NCI-H1092 (cell line): ENCODE measurements at places on chromosomes 1 and 21.
A peak's percentile ranks its signal among the peaks of the same experiment; 100 is the strongest.

- no peak for DNase-seq
These were observed 181.6 kb downstream of the RASAL2 start for GRCh38 chr1:178275553-178275952.

DNA sequence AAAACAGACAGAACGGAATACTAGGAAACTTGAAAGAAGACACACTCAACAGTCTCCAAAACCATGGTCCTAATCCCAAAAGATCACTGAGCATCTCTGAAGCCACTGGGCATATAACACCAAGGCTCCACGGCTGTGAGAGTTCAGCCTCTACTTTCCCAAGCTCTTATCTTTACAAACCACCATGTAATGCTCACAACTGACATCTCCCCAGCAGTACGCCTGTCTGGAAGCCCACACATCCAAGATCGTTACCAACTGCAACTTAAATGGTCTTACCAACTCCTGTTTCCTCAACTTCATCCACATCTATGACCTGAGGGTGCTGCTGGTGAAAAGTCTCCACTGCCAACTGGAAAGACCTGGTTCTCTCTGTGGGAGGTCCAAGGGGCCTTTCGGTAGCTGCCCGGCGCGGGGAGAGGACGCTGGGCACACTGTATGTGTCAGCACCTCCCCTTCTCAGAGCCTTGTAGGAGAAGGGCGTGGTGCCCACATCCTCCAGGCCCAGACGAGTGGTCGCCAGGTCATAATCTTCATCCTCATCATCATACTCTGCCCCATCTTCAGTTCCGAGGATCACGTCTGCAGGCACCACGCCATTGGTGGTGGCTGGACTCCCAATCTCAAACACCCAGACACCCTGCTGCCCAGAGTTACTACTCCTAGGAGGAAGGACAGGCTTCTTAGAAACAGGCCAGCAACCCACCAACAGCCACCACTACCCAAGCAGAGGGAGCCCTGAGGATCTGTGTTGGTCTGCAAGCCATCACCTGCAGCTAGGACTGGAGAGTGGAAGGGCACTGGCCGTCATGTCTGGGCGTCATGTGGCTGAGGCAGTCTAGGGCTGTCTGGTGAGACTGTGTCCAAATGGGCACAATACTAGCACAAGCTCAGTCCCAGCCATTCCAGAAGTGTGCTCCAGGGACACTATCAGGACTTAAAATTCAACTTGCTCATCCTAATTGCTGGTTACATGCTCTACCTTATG is 23.0 kb downstream of the NID1 start:
- no peak for DNase-seq

GRCh38 chr1:11132563-11133293 is 33.1 kb upstream of the EXOSC10 start:
- DNase-seq, result no peak

- DNase-seq, result peak; percentile 69
These were observed 124.4 kb upstream of the CACYBP start for GRCh38 chr1:174875306-174875705.

DNA sequence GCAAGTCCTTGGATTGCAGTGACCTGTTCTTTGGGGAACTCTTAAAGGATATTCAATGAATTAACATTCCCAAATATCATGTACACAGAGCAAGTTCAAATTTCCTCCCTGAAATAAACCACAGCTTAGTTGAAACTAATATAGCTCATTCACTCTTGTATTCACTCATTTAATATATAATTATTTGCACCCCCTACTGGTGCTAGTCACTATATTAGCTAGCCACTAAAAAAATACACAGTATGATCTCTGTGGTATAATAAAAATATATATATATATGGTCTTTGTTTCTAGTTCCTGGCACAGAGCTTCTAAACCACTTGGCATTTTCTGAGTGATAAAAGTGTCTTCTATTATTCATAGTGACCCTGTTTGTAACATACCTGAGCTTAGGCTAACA is 177.3 kb upstream of the LYPLAL1 start:
- DNase-seq, result no peak

- no peak for DNase-seq
These were observed 2.3 kb downstream of the VASH2 start for GRCh38 chr1:212952641-212952976.

GRCh38 chr1:166120281-166120680 is 46.5 kb downstream of the FAM78B start:
- no peak for DNase-seq

- DNase-seq, result no peak
These were observed 351 bp downstream of the MIXL1 start for GRCh38 chr1:226223786-226224244.

GRCh38 chr21:37270576-37271365 is 3.6 kb upstream of the VPS26C start:
- DNase-seq, result no peak

DNA sequence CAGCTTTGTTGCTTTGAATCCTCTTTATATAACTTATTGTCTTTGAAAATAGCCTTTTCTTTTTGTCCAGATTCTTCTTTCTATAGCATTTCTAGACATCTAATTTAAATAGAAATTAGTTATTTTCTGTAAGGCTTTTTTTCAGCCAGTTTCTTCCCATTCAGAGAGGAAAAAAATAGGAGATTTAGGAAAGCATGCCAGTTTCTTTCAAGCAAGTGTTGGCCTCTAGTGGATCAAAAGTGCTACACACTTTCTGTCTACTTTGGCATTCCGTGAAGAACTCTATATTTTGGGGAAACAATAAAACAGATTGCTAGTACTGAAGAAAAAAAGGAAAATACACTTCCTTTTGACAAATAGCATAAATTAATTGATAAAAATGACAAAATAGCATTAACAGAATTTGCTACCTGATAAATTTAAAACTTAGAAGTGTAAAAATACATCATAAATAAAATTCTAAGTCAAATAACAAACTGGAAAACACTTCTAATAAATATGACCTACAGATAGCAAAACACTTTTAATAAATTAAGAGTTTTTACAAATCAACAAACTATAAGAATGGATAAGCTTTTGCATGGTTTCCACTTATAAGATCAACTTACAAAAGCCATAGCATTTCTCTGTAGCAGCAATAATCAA is 13.1 kb upstream of the EXO1 start:
- peak; percentile 12 for DNase-seq

DNA sequence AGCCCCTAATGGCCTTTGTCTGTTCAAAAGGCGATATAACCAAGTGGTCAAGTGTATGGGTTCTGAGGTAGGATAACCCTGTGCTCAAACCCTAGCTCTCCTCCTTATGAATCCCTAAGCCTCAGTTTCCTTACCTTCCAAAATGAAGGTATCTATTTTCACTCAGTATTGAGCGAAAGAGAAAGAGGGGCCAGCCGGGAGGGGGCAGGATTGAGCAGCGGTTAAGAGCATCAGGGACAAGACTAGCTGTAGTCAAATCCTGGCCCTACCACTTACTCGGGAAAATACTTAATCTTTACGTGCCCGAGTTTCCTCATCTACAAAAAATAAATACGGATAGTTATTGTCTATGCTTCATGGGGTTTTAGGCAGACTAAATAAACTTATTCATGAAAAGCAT is 25.7 kb downstream of the LY9 start:
- no peak for DNase-seq

- no peak for DNase-seq
These were observed 357.1 kb downstream of the BARHL2 start for GRCh38 chr1:90359994-90360393.

GRCh38 chr1:234918961-234919761 is 209.5 kb downstream of the TOMM20 start:
- no peak for DNase-seq

GRCh38 chr1:41533731-41534080 is 49.2 kb upstream of the EDN2 start:
- no peak for DNase-seq

- no peak for DNase-seq
These were observed 7.4 kb downstream of the BTBD8 start for GRCh38 chr1:92087542-92087941.

- no peak for DNase-seq
These were observed 205.2 kb downstream of the GRIK3 start for GRCh38 chr1:36829066-36829465.

- no peak for DNase-seq
These were observed 25.7 kb upstream of the LDLRAP1 start for GRCh38 chr1:25517476-25518394.

DNA sequence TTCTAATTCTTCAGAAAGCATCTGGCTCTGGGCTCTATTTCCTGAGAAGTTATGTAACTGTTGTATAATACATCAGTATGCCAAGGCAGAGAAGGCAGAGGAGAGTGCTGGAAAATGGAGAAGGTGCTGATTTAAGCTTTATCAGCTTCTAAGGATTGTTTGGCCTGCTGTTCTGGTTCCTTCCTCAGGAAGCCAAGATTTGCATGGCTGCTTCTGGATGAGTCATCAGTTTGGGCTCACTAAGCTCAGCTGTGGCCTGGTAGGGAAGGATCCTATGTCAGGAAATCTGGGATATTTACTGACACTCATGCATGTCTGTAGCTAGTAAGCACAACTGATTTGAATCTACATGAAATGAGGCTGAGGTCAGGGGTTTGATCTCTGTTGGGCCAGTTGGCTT is 73.2 kb upstream of the ADGRL4 start:
- no peak for DNase-seq

DNA sequence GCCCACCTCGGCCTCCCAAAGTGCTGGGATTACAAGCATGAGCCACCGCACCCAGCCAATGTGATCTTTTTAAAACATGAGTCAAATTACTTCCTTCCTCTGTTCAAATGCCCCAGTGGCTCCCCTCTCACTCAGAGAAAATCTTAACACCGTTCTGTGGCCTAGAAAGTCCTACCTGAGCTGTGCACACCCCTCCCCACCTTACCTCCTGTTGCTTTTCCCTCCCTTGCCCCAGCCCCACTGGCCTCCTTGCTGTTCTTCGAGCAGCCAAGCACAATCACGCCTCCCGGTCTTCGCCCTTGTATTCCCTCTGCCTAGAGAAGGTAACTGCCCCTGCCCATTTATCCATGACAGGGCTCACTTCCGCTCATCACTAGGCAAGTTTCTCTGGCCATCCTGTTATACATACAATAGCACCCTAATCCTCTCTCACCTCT is 62.6 kb upstream of the RPL11 start:
- no peak for DNase-seq

- no peak for DNase-seq
These were observed 99.5 kb downstream of the RYR2 start for GRCh38 chr1:237141502-237141901.

GRCh38 chr1:16173447-16174260 is 17.8 kb upstream of the EPHA2 start:
- no peak for DNase-seq
